Myometrial cell (primary cell): ENCODE measurements at places on chromosomes 5 and 9. TPM values are rescaled to one million over a fixed set of nuclear protein-coding genes. Genes with fewer than 3 reads are reported as not detected.

CDH10 gene
- under 0.01 and 0.35 TPM in 2 replicates for total RNA-seq

PDZD2 gene
- total RNA-seq, result 1.2 and 1.4 TPM in 2 replicates

PRSS3 gene
- total RNA-seq, result 50.3 and 60.5 TPM in 2 replicates

DOCK2 gene
- total RNA-seq, result 5.7 and 15.6 TPM in 2 replicates

CAAP1 gene
- total RNA-seq, result 11.7 and 13.5 TPM in 2 replicates

GGTA1 gene
- total RNA-seq, result not detected in 2 replicates

PCDHGA2 gene
- 0.53 and 1.4 TPM in 2 replicates for total RNA-seq

ADGRV1 gene
- 0.29 TPM in 1 of 2 replicates, not detected in the other for total RNA-seq

CD14 gene
- total RNA-seq, result 0.18 TPM in 1 of 2 replicates, not detected in the other

FRMD3 gene
- 0.86 and 2.1 TPM in 2 replicates for total RNA-seq

CFAP77 gene
- not detected in 2 replicates for total RNA-seq

SRA1 gene
- 50.2 and 66.6 TPM in 2 replicates for total RNA-seq

TMEM174 gene
- total RNA-seq, result not detected in 2 replicates

PCDHGB2 gene
- total RNA-seq, result 0.53 and 0.86 TPM in 2 replicates

SLC6A19 gene
- not detected in 2 replicates for total RNA-seq

BARX1 gene
- not detected in 2 replicates for total RNA-seq

DRD1 gene
- not detected in 2 replicates for total RNA-seq

CBY3 gene
- total RNA-seq, result not detected in 2 replicates

OR13C3 gene
- total RNA-seq, result not detected in 2 replicates

SPAG8 gene
- total RNA-seq, result 0.53 and 1.2 TPM in 2 replicates

NLN gene
- 38.9 and 45.0 TPM in 2 replicates for total RNA-seq

CAMK4 gene
- total RNA-seq, result 5.2 and 10.5 TPM in 2 replicates

NXNL2 gene
- total RNA-seq, result 1.9 and 2.6 TPM in 2 replicates

ECM2 gene
- 0.53 and 1.2 TPM in 2 replicates for total RNA-seq

NEUROG1 gene
- total RNA-seq, result not detected in 2 replicates

SOHLH1 gene
- total RNA-seq, result not detected in 2 replicates

IL5 gene
- total RNA-seq, result not detected in 2 replicates

COL27A1 gene
- total RNA-seq, result 5.8 and 13.8 TPM in 2 replicates

CDK9 gene
- 26.6 and 28.3 TPM in 2 replicates for total RNA-seq

SLC25A48 gene
- not detected in 2 replicates for total RNA-seq

NR5A1 gene
- not detected in 2 replicates for total RNA-seq

OMD gene
- total RNA-seq, result under 0.01 TPM in 1 of 2 replicates, not detected in the other

DDX4 gene
- not detected in 2 replicates for total RNA-seq

PLPPR1 gene
- not detected in 2 replicates for total RNA-seq

CDH9 gene
- not detected in 2 replicates for total RNA-seq

MARCOL gene
- total RNA-seq, result not detected in 2 replicates

NOXA1 gene
- total RNA-seq, result 0.18 TPM in 1 of 2 replicates, not detected in the other

CD72 gene
- total RNA-seq, result 0.35 and 1.2 TPM in 2 replicates

CARTPT gene
- not detected in 2 replicates for total RNA-seq

ZNF354C gene
- 2.9 and 4.1 TPM in 2 replicates for total RNA-seq

HNRNPAB gene
- total RNA-seq, result 99.1 and 102 TPM in 2 replicates

ADAMTSL1 gene
- total RNA-seq, result 55.4 and 85.4 TPM in 2 replicates

TRPM6 gene
- total RNA-seq, result under 0.01 TPM in 1 of 2 replicates, not detected in the other

FCN2 gene
- total RNA-seq, result not detected in 2 replicates

AK8 gene
- 0.18 TPM in 1 of 2 replicates, not detected in the other for total RNA-seq

GLT6D1 gene
- total RNA-seq, result not detected in 2 replicates

SLC4A9 gene
- not detected in 2 replicates for total RNA-seq

PCDHGB3 gene
- total RNA-seq, result 0.58 and 0.71 TPM in 2 replicates

SPACA9 gene
- total RNA-seq, result 3.2 and 9.2 TPM in 2 replicates

SLC46A2 gene
- total RNA-seq, result not detected in 2 replicates

OTP gene
- total RNA-seq, result not detected in 2 replicates

AMBP gene
- not detected in 2 replicates for total RNA-seq

HNRNPK gene
- total RNA-seq, result 570 and 620 TPM in 2 replicates

SEMA6A gene
- not detected in 2 replicates for total RNA-seq

SLC34A3 gene
- total RNA-seq, result not detected in 2 replicates

NSUN2 gene
- total RNA-seq, result 34.3 and 46.1 TPM in 2 replicates

PLCXD3 gene
- total RNA-seq, result 5.7 and 6.1 TPM in 2 replicates

TTC23L gene
- not detected in 2 replicates for total RNA-seq

OGN gene
- total RNA-seq, result under 0.01 and 0.18 TPM in 2 replicates

SPEF2 gene
- 1.7 and 6.4 TPM in 2 replicates for total RNA-seq
